PC-3 (cell line): ENCODE measurements at places on chromosomes 13 and 19. TPM values are rescaled to one million over a fixed set of nuclear protein-coding genes. Genes with fewer than 3 reads are reported as not detected.

The SCAMP4 gene
- total RNA-seq: 61.5 and 73.7 TPM in 2 replicates

The IGSF23 gene
- not detected in 2 replicates for total RNA-seq

- no peak overlapping the region for H3K27ac ChIP-seq
- H3K4me1 ChIP-seq: peaks cover under 1% of the 10 kb centered on the region; the same call in 1 of the 2 replicates
- H3K27me3 ChIP-seq: no peaks in the 10 kb centered on the region
- no peak overlapping the region for H3K4me3 ChIP-seq
- no peak for DNase-seq
These were observed 39.5 kb downstream of the ZSWIM9 start for GRCh38 chr19:48210005-48210404.

GRCh38 chr13:79481685-79482052 lies 714 bp downstream of the NDFIP2 start:
- no peaks in the 10 kb centered on the region for H3K36me3 ChIP-seq
- H3K4me1 ChIP-seq: peaks cover 38% of the 10 kb centered on the region
- no peaks in the 10 kb centered on the region for H3K27me3 ChIP-seq
- peak overlapping the region; percentile 98 for H3K4me3 ChIP-seq
- H3K27ac ChIP-seq: peak overlapping the region; percentile 66

The OPA3 gene
- 9.4 and 10.1 TPM in 2 replicates for total RNA-seq

DNA sequence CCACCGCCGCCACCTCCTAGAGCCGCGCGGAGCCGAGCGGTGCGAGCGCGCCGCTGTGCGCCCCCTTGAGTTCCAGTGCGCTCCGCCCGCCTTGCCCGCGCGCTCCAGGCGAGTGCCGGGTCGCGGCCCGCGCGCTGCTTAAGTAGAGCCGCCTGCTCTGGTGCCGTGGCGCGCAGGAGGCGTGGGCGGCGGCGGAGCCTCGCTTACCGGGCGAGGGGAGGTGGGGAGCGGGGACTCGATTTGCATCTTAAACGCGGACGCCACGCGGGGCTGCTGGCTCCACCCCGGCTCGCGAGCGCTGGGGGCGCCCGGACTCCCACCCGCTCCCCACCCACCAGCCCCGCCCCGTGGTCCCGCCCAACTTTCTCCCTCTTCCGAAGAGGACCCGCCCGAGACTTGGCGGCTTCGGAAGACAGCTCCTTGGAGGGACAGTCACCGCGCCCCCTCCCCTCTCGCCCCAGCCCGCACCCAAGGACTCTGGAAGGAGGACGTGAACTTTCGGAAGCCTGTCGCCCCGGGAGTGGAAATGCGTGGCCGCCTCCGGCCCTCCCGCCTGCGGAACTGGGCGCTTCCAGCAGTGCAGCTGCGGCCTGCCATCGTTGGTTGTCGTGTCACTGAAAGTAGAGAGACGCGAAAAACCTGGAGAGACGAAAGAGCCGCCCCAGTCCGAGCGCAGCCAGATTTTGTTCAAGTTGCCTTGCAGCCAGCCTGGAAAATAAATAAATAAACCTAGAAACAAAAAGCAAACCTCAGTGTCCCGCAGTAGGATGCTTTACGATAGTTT lies at the start of gene KCTD12:
TSS of gene KCTD12 (minus strand) at position 114 of the 784 bp plus-strand sequence. CDS start 257 bp downstream, outside the sequence.
- peak; percentile 67 for DNase-seq
- peaks cover 14% of the 10 kb centered on the region; the same call in 1 of the 2 replicates for H3K4me1 ChIP-seq
- H3K4me3 ChIP-seq: peak within 1 kb of the TSS; percentile 80
- H3K27ac ChIP-seq: peak within 1 kb of the TSS; percentile 34; the same call in 1 of the 2 replicates

The FAM83E gene
- total RNA-seq: 4.6 and 4.7 TPM in 2 replicates

The PRX gene
- 2.2 and 2.7 TPM in 2 replicates for total RNA-seq

DNA sequence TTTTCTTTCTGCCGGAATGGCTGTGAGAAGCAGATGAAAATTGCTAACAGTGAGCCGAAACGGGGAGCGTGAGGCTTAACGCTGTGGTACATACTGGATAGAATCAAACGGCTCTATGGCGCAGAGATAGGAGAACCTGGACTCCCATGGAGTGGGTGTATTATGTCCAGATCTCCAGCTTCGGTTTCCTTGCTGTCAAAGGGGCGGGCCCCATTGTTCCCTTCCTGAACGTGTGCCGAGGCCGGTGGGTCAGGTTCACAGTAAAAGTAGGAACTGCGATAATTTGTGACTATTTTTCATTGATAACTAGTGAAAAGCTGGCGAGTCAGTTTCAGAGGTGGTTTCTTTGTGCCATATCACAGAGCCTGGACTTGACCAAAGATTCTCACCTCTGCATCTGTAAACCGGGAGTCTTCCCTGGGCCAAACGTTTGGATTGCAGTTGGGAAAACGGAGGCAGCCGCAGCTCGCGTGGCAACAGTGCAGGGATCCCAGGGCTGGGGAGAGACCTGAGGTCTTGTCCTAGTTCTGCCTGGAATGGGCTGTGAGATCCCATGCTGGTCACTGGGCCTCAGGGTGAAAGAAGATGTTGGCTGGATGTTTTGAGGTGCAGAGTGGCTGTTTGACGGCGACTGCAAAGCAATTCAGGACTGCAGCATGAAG lies 752 bp downstream of the RPL18A start:
- H3K36me3 ChIP-seq: peaks cover 47% of the 10 kb centered on the region
- DNase-seq: no peak
- no peaks in the 10 kb centered on the region for H3K27me3 ChIP-seq
- H3K4me1 ChIP-seq: peaks cover 19% of the 10 kb centered on the region
- peak overlapping the region; percentile 43 for H3K27ac ChIP-seq

The ACTMAP gene
- 0.40 and 0.86 TPM in 2 replicates for total RNA-seq

- no peaks in the 10 kb centered on the region for H3K27me3 ChIP-seq
- H3K36me3 ChIP-seq: no peaks in the 10 kb centered on the region; the same call in 1 of the 2 replicates
- H3K4me3 ChIP-seq: no peak overlapping the region
- H3K27ac ChIP-seq: no peak overlapping the region
- H3K4me1 ChIP-seq: peaks cover 14% of the 10 kb centered on the region
These were observed 1.5 kb downstream of the MAP4K1 start for GRCh38 chr19:38616265-38616664.

The PRKACA gene
- 50.2 and 72.9 TPM in 2 replicates for total RNA-seq

DNA sequence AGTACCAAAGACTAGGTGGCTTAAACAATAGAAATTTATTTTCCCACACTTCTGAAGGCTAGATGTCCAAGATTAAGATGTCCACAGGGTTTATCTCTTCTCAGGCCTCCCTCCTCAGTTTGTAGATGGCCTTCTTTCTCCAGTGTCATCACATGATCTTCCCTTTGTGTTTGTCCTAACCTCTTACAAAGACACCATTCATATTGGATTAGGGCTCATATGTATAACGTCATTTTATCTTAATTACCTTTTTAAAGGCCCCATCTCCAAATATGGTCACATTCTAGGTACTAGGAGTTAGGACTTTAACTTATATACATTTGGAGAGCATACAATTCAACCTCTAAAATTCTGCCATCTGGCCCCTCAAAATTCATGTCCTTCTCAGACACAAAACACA lies 34.3 kb downstream of the N4BP2L2 start:
- no peak overlapping the region for H3K27ac ChIP-seq
- H3K36me3 ChIP-seq: peaks cover 2% of the 10 kb centered on the region; the same call in 1 of the 2 replicates
- no peaks in the 10 kb centered on the region for H3K27me3 ChIP-seq
- H3K4me1 ChIP-seq: no peaks in the 10 kb centered on the region
- DNase-seq: no peak

The PSG1 gene
- total RNA-seq: not detected in 2 replicates

- H3K36me3 ChIP-seq: no peaks in the 10 kb centered on the region
- no peak overlapping the region for H3K27ac ChIP-seq
- DNase-seq: no peak
These were observed 431.4 kb downstream of the TBC1D4 start for GRCh38 chr13:75050419-75051046.

- H3K27me3 ChIP-seq: no peaks in the 10 kb centered on the region
- H3K4me1 ChIP-seq: peaks cover 23% of the 10 kb centered on the region; the same call in 1 of the 2 replicates
These were observed 65.2 kb downstream of the RAP2A start for GRCh38 chr13:97499181-97499580.

- H3K4me1 ChIP-seq: no peaks in the 10 kb centered on the region
- no peak overlapping the region for H3K27ac ChIP-seq
- H3K36me3 ChIP-seq: no peaks in the 10 kb centered on the region
- H3K4me3 ChIP-seq: no peak overlapping the region
- DNase-seq: peak; percentile 29
These were observed 13.8 kb upstream of the PTPRS start for GRCh38 chr19:5354403-5354802.

DNA sequence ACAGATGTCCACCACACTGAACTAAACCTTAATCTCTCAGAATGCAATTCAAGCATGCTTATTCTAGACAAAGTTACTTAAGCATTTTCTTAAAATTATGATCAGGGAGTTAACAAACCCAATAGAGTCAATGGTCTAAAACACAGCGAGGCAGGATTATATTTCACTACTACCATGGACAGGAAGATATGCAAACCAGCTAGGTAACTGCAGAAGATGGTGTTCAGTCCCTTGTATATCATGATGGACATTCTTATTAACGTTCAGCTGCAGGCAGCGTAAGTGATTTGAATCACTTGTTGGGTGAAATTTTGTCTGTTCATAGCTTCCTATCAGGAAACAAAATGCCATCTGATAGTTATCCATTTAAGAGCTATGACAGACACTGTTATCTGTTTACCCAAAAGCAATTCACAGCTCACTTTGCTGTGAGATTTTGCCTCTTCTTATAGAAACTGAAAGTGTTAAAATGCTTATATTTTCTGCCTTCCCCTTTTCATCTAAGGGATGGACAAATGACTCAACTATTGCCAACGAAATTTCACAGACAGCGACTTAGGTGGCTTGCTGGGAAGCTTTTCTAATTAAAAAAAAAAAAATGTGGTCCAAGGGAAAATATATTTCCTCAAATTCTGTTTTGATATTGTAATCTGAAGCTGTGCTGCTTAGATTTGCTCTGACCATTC lies 591.9 kb downstream of the DACH1 start:
- no peaks in the 10 kb centered on the region for H3K4me1 ChIP-seq
- no peaks in the 10 kb centered on the region for H3K36me3 ChIP-seq
- H3K4me3 ChIP-seq: no peak overlapping the region

- H3K27me3 ChIP-seq: peaks cover 17% of the 10 kb centered on the region; the same call in 1 of the 2 replicates
- no peak overlapping the region for H3K27ac ChIP-seq
- no peak for DNase-seq
- H3K4me1 ChIP-seq: no peaks in the 10 kb centered on the region
- no peaks in the 10 kb centered on the region for H3K36me3 ChIP-seq
These were observed 10.6 kb upstream of the RETN start for GRCh38 chr19:7658219-7658686.

- peaks cover 42% of the 10 kb centered on the region for H3K4me1 ChIP-seq
- H3K27me3 ChIP-seq: no peaks in the 10 kb centered on the region
- no peak for DNase-seq
These were observed 34.6 kb downstream of the COL4A2 start for GRCh38 chr13:110341445-110342244.

DNA sequence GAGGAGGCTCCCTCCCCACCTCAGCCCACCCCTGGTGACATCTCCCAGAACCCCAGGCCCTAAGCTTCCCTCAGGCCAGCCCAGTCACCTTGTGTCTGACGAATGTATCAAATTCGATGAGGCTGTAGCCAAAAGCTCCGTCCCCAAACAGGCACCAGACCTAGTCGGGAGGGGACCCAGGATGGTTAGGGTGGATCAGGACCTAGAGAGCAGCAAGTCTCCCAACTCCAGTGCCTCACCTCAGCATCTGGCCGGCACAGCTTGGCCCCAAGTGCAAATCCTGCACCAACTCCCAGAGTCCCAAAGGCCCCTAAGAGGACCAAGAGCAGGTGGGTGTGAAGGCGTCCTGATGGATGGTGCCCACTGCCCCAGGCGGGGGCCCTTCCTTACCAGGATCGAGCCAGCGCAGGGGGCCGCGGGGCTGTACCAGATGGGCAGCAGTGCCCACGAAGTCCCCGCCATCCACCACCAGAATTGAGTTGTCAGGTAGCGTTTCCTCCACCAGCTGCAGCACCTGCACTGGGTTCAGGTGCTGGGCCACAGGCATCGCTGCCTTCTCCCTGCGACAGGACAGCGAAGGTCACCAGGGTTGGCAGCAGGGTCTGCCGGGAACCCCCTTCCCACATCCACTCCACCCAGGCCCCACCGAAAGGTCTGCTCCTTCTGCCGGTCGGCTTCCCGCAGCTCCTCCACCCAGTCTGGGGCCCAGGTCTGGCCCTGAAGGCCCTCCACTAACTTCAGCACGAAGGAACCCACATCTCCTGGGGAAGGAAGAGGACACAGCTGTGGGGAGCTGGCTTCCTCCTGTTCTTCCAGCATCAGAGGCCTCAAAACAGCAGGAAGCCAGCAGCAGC lies 8.8 kb downstream of the SYDE1 start:
- no peak overlapping the region for H3K4me3 ChIP-seq
- DNase-seq: no peak
- H3K27ac ChIP-seq: no peak overlapping the region
- no peaks in the 10 kb centered on the region for H3K27me3 ChIP-seq

The CRB3 gene
- total RNA-seq: 67.4 and 71.3 TPM in 2 replicates

The PSG2 gene
- total RNA-seq: not detected in 2 replicates

DNA sequence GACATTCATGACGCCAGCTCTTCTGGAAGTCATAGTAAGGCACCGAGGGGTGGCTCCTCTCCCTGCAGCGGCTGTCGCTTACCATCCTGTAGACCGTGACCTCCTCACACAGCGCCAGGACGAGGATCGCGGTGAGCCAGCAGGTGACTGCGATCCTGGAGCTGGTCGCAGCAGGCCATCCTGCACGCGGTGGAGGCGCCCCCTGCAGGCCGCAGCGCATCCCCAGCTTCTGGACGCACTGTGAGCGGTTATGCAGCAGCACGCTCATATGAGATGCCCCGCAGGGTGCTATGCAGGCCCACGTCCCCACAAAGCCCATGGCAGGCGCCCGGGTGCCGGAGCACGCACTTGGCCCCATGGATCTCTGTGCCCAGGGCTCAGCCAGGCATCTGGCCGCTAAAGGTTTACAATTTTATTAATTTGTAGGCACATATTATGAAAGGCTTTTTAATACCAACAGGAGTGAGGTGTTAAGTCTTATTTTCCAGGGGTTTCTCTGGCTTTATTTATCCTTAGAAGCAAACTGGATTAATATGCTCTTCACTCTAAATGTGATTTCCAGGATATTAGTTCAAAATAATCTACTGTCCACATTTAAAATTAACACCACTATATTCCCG lies 35.6 kb upstream of the PSPC1 start:
- no peak overlapping the region for H3K27ac ChIP-seq
- H3K27me3 ChIP-seq: no peaks in the 10 kb centered on the region
- DNase-seq: peak; percentile 25
- no peak overlapping the region for H3K4me3 ChIP-seq

- DNase-seq: peak; percentile 27
- H3K27ac ChIP-seq: peak overlapping the region; percentile 97
- no peak overlapping the region for H3K4me3 ChIP-seq
- no peaks in the 10 kb centered on the region for H3K27me3 ChIP-seq
- H3K36me3 ChIP-seq: no peaks in the 10 kb centered on the region
These were observed 58.2 kb downstream of the NUFIP1 start for GRCh38 chr13:44930963-44931623.

GRCh38 chr13:30821421-30821820 lies 84.7 kb upstream of the MEDAG start:
- H3K4me1 ChIP-seq: no peaks in the 10 kb centered on the region
- no peak overlapping the region for H3K4me3 ChIP-seq
- H3K27ac ChIP-seq: no peak overlapping the region
- H3K36me3 ChIP-seq: no peaks in the 10 kb centered on the region
